ENCODE measurements at places on chromosomes 1 and 21.

DNA sequence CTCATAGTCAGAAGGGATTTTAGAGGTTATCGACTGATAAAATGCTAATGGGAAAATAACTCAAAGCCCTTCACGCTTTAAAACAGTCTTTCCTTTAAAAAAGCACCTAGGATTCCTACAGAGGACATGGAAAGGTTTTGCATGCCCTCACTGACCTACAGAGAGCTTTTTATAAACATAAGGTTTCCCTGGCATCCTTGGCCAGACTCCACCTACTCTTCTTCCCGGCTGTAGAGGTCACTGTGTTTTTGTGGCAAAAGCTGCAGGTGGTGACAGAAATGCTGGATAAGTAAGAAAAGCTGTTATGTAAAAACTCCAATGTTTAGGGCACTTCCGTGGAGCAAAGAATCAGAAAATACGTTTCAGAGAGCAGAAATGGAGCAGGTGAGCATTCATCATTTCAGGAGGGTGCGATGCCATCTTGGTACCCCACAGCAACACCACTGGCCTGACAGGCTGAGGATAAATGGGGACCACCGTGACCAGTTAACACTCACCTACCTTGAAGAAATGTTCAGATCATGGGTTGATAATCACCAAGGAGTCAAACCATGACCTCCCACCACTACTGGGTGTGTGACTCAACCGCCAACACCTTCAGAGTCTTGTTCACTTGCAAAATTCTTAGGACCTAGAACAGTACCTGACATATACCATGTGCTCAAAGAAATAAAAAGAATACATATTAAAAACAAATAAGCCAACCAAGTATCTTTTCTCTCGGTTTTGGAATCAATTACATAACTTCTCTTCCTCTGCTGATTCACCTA lies 46.6 kb downstream of the SSBP3 start:
- DNase-seq = no peak

DNA sequence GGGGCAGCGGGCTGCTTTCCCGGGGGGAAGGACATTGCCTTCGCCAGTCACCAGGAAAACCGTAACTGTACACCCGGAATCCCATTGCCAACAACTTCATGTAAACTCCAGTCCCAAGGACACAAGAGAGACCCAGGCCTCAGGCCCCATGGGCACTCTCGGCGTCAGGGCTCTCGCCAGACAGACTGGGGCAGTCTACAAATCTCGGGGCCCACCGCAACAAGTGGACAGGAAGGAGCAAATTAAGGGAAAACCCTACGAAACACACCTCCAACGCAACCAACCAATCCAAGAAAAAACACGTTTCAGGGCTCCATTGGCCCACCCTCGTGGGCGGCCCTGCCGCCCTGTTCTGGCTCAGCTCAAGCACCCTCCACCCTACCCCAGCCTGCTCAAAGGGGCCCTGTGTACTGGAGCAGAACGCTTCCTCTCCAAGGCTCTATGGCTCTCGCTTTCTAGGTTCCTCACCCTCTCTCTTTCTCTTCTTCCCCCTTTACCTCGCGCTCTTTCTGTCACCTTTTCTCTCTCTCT lies 4.6 kb upstream of the ZNF678 start:
- DNase-seq = no peak

DNA sequence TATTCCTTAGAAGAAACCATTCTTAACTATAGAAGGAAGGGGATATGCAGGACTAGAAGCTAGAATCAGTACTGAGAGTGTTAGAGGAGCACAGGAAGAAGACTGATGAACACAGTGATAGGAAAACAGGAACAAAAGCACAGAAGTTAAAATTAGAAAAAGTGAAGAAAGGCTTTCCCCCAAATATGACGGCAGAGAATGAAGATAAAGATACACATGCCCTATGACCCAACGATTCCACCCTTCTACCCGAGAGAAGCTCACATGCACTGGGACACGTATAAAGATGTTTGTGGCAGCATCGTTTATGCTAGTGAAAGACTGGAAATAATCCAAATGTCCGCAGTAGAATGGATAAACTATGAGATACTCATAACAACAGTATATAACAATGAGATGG lies 74.2 kb downstream of the DTL start:
- no peak for DNase-seq

DNA sequence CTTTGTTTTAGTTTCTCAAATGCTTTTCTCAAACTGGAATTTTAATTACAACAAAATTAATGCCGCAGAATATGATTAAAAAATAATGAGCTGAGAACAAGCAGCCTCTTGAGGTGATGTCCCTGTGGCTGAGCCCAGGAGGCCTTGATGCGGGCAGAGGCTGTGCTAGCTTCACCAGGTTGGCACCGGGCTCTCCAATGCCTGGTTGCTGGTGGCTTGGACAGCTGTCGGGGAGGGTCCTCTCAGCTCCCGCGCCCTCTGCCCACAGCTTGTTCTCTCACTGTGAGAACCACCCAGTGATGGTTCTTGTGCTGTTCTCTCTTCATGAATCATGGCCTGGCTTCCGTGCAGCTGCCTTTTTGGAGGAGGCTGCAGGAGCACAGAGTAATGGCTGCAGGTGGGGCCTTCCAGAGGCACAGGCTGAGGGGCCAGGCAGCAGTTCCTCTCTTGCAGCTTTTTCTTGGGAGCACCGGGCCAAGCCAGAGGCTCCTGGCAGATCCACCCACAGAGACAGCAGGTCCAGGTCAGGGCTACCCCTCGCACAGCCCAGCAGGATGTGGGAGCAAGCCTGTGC lies 156.3 kb downstream of the PCBP3 start:
- DNase-seq = no peak

- no peak for DNase-seq
These were observed 17.9 kb downstream of the ETV3L start for GRCh38 chr1:157081707-157082106.

- DNase-seq = no peak
These were observed 266.8 kb downstream of the VAV3 start for GRCh38 chr1:107698161-107698560.

- no peak for DNase-seq
These were observed 33.1 kb upstream of the DMBX1 start for GRCh38 chr1:46456411-46456963.

DNA sequence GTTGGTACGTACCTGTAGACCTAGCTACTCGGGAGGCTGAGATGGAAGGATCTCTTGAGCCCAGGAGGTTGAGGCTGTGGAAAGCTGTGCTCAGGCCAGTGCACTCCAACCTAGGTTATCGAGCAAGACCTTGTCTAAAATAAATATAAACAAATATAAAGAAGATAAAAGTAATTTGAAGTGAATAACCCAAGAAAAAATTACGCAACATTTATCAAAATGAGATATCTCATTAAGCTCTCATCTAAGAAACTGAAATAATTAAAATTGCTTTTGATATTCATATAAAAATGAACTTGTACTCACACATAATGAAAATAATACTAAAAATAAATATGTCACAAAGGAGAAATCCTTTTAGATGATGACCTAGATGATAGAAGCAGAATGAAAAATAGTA lies 647.1 kb upstream of the NCAM2 start:
- no peak for DNase-seq

DNA sequence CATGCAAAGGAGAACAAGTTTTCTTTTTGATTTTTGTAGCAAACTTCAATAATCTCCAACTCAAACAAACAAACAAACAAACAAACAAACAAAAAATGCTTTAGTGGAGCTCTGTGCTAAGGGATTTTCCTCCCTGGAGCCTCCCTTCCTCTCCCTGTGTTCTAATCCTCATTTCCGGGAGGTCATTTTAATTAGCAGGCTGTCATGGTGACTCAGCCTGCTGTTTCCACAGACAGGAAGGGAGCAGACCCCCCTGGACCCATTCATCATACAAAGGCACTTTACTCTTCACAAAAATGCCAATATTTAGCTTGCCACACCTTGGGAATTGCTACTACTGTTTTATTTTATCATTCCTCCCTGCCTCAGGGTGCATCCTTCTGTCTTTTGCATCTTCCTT lies 61.0 kb upstream of the SPATA6 start:
- no peak for DNase-seq

- no peak for DNase-seq
These were observed 104.1 kb downstream of the DENND1B start for GRCh38 chr1:197671140-197671539.

DNA sequence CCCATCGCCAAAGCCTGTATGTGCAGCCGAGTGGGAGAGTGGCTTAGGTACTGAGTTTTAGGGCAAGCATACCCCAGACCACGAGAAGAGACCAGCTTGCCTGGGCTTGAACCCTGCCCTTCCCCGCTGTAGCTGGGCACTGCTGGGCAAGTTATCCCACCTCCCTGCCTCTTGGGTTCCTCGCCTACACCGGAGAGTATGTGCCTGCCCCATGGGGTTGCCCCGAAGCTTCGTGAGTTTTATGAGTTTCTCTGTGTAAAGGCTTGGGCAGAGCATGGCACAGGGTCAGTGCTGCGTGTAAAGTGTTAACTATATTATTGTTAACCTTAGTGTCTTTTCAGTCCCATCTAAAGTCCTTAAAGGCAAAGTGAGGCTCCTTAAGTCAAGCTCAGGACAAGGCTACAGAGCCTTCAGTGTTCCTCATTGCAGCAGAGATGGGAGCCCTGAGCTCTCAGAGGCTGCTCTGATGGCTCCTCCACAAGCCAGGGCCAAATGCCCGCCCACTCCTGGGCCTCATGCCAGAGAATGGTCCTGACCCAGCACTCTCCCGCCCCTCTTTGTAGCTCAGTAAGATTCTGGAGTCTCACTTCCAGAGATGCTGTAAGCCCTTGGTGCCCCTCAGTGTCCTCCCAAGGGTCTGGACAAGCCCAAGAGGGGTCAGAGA lies 37.0 kb upstream of the KCNA10 start:
- no peak for DNase-seq

GRCh38 chr1:50424045-50424883 lies 1.0 kb upstream of the DMRTA2 start:
- DNase-seq = no peak

DNA sequence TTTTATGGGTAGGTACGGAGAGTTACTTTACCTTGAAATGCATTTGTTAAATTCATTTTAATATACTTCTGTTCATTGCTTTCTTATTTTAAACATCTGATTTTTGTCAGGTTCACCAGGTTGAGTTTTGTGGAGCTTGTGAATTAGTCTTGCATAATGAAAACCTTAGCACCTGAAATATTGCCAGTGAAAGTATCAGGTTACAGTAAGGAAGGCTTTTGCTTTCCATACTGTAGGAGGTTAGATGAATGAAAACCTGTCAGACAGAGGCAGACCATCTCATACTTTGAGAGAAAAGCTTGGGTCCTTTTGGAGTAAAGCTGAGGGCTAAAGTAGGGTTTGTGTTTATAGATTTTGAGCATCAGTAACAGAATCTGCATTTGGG lies 34.7 kb downstream of the THRAP3 start:
- DNase-seq = no peak

DNA sequence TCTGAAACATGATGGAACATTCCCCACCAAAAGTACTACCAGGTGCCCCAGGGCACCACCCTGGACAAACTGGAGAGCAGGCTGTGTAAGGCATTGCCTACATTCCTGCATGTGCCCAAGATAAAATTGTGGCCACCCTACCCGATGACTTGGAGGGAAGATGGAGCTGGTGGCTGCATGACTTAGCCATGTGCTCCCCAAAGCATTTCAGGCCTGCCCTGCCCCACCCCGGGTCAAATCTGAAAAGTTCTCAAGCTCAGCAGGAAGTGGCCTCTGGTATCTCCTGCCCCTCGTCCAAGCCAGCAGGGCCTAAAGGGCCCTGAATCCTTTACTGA lies 8.5 kb downstream of the CD2 start:
- no peak for DNase-seq

DNA sequence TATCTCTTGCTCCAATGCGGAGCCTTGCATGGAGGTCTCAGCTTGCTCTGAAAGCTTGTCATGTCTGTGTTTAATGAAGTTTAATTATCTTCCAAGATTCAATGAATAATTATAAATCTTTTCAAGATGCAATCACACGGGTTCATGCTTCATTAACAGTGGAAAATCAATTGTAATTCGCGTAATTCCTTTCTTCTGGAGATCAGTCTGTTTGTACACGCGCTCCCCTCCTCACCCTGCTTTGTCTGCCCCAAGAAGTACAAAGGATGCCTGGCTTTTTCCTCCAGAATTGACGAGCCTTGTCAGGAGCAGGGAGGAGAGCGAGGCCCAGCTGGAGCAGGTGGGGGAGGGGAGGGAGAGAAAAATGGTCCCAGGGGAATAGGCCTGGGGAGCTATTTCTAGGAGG lies 65.0 kb upstream of the DISP3 start:
- no peak for DNase-seq

- no peak for DNase-seq
These were observed 75.1 kb downstream of the CAMTA1 start for GRCh38 chr1:6860401-6860800.

DNA sequence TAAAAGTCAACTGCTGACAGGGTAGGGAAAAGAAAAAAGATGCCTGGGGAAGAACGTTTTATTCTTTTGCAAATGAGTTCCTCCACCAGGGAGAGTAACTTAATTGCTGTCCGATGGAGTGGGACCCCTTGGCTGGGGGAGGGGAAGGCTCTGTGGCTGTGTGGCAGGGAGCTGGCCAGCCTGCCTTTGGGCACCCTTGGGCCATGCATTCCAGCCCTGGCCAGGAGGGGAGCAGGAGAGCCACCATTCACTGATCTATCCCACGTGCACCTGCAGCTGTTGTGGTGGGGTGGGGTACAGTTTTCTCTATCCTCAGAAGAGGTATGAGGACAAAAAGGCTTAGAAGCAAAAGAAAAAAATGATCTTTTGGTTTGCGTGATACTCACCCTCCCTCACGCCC lies 116.9 kb downstream of the KCNK1 start:
- no peak for DNase-seq

DNA sequence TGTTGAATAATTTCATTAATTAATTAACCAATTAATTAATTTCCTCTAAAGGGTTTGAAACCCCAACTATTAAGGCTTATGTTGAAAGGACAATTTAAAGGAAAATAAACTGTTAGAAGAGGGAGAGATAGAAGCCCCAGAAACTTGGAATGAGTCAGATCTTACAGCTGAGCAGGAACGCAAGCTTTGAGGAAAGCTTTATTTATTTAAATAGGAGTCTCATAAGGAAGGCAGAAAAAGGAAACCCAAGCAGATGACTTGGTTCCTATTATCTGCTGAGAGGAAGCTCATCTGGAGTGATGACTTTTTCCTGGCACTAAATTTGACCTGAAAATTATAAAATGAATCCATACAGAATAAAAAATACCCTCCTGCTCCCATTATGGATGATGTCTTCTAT lies 105.1 kb downstream of the ROR1 start:
- no peak for DNase-seq

DNA sequence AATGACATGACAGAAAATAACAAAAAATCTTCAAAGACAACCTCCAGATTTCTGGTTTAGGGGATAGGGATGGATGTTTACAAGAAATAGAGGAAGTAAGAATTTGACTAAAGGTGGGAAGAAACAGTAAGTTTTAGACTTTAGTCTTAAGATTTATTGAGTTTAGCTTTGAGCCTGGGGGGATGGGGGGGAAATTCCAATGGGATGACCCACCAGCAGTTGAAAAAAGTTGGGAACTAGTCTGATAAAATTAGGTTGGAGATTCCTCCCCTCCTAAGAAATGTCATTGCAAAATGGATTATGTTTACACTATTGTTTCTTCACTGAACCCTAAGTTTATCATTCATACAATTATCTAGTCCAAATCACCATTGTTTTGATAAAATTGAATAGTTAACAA lies 28.4 kb downstream of the WDR26 start:
- no peak for DNase-seq

- DNase-seq = peak; percentile 50
These were observed 4.2 kb downstream of the MANEAL start for GRCh38 chr1:37797750-37798345.
